ENCODE measurements at places on chromosomes 2 and 18.
A peak's percentile ranks its signal among the peaks of the same experiment; 100 is the strongest.

DNA sequence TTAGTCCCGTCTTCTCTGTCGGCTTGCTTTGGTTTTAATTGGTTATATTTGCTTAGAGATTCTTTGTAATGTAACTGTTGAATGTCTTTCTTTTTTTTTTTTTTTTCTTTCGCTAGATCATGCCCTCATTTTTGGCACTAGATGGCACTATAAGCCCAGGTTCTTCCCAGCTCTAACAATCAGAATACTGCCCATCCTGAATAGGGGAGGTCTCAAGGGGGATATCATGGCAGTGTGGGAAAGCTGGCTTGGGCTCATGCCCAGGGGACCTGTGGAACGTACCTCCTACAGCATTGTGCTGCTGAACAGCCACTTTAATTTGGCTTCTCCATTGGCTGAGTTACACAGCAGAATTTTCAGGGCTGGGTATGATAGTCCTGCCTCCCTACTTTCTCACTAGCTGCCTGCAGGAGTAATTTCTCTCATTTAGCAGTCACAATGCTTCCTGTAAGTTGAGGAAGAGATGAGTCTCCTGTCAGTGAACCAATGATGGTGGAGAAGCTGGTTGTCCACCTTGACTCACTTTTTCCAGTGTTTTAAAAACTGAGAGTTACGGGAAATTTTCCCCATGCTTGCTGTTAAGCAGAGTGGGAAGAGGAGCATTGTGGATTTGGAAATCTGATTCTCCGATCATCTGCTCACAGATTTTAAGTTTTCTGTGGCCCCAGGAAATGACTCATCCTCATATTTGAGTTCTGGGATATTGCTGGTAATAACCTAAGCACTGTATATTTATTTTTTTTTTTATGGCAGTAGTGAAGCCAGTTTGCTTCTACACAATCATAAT is 47.2 kb downstream of the RAD51AP2 start:
- DNase-seq: no peak

- no peak for DNase-seq
Measured at GRCh38 chr2:15603044-15603765, 11.5 kb downstream of the DDX1 start.

DNA sequence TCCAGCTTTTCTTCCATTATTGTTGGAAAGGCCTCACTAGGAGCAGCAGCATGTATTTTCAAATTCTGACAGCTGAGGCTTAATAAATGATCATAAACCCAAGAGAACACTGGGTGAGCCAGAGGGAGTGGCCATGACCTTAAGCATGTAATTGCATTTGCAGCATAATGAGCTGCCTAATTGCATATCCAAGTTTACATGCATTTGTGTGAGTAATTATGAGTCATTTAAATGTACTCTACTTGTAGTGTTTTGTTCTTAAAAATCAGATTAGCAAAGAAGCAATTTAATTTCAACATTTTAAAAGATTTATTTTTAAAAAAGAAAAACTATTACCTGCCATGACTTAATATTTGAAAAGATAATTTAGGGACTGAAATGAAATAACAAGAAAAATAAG is 74.8 kb downstream of the NOL10 start:
- DNase-seq: no peak

GRCh38 chr2:79849241-79849640 is 336.4 kb downstream of the CTNNA2 start:
- no peak for DNase-seq

DNA sequence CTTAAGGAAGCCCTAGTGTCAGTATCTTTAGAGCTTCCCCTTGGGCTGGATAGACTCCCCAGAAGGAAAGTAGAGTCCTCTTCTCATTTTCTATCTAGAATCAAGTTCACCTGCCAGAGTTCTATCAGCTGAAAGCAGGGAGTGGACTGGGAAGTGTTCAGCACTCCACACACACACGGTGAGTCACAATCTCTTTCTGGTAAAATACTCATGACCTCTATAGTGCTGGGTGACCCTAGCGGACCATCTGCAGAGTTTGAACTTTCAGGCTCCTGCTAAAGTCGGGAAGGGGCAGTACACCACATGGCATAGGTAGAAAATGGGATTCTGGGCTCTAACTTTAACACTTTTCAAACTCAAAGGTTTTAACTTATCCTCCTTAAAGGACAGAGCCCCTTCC is 43.3 kb downstream of the SAP130 start:
- DNase-seq: no peak

- DNase-seq: peak; percentile 8
Measured at GRCh38 chr2:70471129-70471528, 82.5 kb downstream of the TGFA start.

DNA sequence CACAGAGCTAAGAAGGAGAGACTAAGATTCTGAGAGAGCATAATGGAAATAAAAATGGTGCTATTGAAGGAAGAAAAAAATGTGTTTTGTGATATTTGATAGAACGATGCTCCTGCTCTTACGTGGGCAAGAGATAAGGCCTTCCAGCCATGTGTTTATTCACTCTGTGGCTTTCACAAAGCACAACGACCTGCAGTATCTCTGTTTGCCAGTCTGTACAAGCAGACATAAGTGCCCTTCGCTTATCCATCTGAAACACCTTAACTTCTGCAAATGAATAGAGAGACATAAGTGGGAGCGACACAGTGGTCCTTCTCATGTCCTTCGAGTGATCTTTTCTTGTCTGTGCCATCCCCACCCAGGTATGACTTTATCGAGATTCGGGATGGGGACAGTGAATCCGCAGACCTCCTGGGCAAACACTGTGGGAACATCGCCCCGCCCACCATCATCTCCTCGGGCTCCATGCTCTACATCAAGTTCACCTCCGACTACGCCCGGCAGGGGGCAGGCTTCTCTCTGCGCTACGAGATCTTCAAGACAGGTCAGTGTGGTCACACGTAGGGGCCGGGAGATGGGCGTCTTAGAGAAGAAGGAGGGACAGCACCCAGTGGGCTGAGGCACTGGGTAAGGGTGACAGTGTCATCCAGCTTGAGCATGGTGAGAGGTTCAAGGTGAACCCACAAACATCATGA is 33.7 kb downstream of the NRP2 start:
- DNase-seq: no peak

Data from midbrain (tissue), 1 donor.